Activated T-helper 1 cell treated with anti-CD3 and anti-CD28 coated beads, Interleukin-12 subunit alpha, Interleukin-12 subunit beta, Interleukin-2, Interleukin-4 antibody, amounts not matched to agents 30 ng/mL and 10 ng/mL and 1 ng/mL, durations not matched to agents 14 hours and 24 hours and 36 hours (primary cell): ENCODE measurements at places on chromosomes 3 and 15.
A peak's percentile ranks its signal among the peaks of the same experiment; 100 is the strongest.

DNA sequence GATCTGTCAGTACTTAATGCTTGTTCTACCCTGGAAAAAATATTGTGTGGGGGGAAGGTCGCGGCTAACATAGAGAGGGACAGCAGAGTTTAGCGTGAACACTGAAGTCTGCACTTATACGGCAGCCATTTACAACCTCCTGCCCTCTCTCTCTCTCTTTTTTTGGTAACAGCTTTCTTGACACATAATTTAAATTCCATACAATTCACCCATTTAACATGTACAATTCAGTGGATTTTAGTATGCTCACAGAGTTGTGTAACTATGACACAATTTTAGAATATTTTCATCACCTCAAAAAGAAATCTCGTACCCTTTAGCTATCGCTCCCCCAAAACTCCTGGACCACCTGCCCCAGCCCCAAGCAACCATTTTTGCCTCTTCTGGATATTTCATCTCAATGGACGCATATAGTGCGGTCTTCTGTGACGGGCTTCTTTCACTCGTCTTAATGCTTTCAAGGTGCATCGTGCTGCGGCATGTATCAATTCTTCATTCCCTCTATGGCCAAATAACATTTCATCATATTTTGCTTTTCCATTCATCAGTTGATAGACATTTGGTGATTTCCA is 141.8 kb downstream of the XXYLT1 start:
- DNase-seq, result no peak

DNA sequence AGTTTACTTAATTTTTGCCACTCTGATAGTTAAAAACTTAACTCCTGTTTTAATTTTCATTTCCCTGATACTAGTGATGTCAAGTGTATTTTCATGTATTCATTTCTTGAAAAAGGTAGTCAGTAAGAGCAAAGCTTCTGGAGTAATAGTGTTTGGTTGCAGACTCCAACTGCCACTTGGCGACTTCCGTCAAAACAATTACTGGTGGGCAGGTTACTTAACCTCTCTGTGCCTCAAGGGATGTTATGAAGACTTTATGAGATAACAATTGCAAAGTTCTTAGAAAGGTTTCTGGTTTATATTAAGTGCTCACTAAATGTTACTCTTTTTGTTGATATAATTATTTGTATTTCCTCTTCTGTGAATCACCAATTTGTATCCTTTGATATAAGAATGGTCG is 129.7 kb downstream of the NFKBIZ start:
- DNase-seq, result no peak

DNA sequence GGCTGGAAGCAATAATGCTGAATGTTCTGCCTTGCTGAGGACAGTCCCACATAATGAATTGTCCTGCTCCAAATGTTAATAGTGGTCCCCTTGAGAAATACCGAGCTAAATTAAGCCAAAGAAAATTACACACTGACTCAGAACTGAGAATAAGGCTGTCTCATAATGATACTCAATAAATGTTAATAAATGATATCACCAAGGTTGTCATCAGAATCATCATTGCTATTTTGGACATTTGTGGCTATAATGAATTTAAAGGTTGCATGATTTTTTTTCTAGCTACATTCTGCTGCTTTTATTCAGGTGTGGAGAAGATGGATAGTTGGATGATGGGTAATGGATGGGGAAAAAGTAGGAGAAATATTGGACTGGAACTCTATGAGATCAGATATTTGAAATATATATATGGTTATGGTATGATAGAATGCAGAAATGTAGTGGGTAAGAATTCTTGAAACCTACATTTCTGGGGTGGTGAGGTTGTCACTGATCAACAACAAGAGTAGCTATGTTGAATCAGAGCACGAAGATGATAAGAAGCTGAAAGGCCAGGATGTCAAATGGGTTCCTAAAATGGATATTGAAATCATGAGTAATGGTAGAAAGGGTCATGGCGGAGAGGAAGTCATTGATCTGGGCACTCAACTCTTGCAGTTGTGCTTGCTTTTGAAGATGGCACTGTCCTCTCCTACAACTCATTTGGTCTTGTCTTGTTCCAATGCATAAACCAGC is 12.8 kb downstream of the CHST2 start:
- DNase-seq, result no peak

- DNase-seq, result no peak
Observed at GRCh38 chr3:158465074-158465473, 105.9 kb upstream of the MLF1 start.

DNA sequence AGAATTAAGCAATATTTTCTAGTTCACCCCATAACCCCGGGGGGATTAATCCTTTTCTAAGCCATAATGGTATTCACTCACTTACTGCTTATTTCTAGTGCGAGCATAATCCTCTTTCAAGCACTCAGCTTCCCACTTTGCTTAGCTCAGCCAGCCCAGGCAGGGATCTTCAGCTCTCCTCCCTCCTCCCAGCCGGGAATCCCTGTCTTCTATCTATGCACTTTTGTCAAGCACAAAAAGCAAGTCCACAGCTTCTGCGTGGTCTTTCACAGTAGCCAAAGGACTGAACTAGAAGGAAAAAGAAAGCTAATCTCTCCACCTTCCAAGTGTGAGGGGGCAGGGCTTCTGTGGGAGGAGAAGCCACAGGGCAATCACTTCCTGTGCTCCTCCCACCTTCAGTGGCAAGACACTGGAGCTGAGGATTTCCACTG is 62.8 kb downstream of the PEX5L start:
- DNase-seq, result no peak

DNA sequence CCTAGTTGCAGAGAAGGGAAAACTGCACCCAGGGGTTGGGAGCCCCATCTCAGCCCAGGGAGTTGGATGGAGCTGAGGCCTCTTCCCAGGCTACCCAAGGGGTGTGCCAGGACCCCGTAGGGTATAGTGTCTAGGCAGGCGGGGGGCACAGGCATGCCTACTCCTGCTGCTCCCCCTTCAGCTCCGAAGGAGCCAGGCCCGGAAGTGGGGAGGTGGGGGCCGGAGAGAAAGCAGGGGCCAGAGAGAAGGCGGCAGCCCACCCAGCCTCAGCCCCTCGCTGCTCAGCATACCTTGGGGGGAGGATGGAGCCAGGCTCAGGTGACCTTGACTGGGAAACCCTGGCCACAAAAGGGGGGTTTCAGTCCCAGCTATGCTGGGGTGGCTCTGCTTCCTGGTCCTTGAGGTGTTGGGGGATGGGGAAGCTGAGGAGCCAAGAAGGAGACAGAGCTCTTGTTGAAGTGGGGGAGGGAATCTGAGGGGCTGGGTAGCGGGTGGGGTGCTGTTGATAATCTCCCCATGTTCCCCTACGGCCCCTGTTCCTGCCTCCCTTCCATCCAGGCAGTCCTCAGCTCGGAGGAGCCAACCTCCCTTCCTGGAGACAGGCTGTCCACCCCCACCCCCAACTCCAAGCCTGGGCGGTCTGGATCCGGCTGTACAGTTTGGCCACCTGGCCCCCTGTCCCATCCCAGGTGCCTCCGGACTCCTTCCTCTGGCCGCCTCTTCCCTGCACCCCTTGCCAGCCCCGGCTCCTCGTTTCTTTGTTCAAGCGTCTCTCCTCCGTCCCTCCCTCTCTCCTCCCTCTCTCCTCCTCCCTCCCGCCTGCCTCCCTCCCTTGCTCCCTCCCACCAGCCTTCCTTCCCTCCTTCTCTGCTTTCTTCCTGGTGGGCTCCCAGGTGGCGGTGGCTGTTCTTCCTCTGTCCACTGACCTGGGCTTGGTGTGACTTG is 1.7 kb downstream of the SEMA3F start:
- DNase-seq, result no peak

- DNase-seq, result no peak
Observed at GRCh38 chr3:197352382-197352781, 54.0 kb upstream of the DLG1 start.

- DNase-seq, result no peak
Observed at GRCh38 chr3:48306860-48307530, 26.5 kb downstream of the SPINK8 start.

GRCh38 chr3:127588806-127589577 is 1.5 kb downstream of the TPRA1 start:
- no peak for DNase-seq

- DNase-seq, result no peak
Observed at GRCh38 chr15:30974112-30974511, 17.3 kb downstream of the MTMR10 start.

- DNase-seq, result no peak
Observed at GRCh38 chr15:98951493-98952320, 55.9 kb downstream of the PGPEP1L start.

GRCh38 chr15:48558226-48558625 is 87.3 kb downstream of the FBN1 start:
- DNase-seq, result no peak

DNA sequence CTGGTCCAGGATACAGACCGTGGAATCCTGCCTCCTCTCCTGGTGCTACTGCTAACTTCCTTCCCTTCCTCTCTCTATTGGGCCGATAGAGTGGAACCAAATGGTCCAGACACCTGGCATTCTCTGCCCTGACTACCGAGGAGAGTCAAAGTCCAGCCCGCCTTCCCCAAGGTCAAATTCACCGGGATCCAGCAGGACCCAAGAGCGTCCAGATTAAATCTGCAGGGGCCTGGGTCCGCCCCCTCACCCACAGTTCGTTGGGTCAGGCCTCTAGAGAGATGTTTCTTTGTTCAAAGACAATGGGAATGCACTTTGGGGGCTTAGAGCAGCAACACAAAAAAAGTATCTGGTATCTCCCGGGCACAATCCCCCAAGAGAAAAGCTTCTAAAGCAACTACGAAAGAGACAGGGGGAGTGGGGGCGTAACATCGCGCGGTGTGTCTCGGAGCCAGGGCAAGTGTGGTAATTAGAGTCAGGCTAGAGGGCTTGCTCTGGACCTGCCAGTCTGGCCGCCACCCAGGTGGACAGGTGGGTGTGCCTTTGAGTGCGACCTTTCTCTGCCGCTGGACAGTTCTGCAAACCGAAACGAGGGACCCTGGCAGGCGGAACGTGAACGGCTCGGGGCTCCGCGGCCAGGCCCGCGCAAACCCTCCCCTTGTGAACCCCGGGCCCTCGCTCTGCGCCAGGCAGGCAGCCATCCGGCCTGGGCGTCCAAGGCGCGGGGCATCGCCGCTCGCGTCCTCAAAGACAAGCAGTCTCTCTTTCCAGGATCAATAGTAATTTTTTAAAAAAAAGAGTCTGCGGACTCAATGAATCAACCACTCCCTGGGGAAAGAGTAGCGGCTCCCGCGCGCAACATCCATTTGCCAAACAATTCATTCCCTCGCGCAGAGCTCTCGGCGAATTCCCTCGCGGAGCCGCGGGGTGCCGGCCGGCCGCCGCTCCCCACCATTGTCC is 806 bp downstream of the KLHL25 start:
- DNase-seq, result peak; percentile 40

DNA sequence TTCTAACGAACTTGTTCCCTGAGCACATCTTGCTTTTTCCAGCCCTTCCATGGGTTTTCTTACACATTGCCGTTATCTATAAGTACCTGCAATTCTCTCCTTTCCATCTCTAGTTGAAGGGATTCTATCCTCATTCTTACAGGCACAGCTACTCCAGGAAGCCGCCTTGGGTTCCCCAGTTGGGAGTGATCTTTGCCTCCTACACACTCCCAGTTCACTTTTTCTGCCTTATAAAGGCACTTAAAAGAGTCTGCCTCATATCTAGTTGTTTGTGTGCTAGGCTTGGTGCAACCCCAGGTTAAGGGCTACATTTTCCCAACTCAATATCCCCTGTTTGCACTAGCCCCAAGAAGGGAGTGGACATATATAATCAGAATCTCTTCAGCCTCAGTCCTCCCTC is 44.0 kb upstream of the IREB2 start:
- DNase-seq, result no peak

GRCh38 chr3:65677486-65678010 is 361.2 kb downstream of the MAGI1 start:
- DNase-seq, result no peak

DNA sequence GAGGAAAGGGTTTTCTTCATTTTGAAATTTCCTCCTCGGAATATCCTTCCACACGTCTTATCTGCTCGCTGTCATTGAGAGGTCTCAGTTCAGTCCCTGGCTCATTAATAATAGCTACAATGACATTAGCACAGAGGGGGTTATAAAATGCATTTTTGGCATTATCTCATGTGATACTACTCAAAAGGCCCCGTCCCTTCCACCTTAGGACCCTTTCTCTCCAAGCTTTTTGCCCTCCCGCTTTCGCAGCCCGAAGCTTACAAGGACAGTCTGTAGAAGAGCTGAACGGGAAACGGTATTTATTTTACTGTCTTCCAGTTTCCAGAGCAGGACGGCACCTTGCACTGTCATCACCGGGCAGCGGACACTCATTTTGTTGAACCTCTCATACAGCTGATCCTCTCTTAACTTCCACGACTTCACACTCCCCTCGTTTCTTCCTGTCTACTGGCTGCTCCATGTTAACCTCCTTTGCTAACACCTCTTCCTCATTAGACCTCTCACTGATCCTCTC is 5.6 kb upstream of the PLEKHO2 start:
- DNase-seq, result no peak

- DNase-seq, result no peak
Observed at GRCh38 chr3:50189274-50189673, 2.1 kb upstream of the GNAT1 start.

- DNase-seq, result no peak
Observed at GRCh38 chr15:25335279-25335678, 103.5 kb downstream of the UBE3A start.

GRCh38 chr15:43911235-43911781 is 84.5 kb downstream of the WDR76 start:
- DNase-seq, result no peak

DNA sequence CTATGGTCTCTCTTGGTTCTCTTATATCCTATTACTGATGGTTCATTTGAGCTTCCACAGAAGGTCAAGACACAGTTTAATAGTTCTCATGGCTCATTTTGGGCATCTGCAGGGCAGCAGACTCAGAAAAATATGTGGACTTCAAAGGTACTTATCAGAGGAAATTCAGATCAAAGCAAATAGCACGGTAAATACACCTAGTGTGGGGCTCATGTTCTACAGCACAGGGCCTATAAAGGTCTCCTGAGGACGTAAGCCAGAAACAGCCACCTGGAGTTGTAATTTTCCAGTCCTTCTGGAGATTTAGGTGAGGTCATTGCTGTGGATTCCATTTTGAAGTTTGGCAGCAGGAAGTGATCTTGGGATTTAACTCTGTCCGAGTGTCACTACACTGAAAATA is 134.5 kb upstream of the SGO1 start:
- DNase-seq, result no peak

DNA sequence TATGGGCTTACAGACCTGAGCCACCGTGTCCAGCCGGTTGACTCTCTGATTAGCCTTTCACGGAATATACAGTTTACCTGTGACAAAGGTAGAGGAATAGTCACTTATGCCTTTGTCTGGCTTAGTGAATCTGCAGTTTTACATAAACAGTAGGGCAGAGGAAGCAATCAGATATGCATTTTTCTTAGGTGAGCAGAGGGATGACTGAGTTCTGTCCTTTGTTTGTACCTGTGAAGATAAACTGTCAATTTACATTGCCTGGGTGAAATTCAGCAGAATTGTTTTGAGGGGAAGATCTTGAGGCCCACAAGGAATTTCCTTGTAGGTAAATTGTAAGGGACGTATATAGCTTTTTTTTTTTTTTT is 10.8 kb downstream of the EDEM1 start:
- no peak for DNase-seq

- DNase-seq, result no peak
Observed at GRCh38 chr3:143979813-143980212, 8.2 kb downstream of the DIPK2A start.

- DNase-seq, result no peak
Observed at GRCh38 chr15:52529341-52529924, 753 bp upstream of the MYO5A start.
